H7 (cell line): ENCODE measurements at places on chromosomes 2 and 18. TPM values are rescaled to one million over a fixed set of nuclear protein-coding genes. Genes with fewer than 3 reads are reported as not detected.

DNA sequence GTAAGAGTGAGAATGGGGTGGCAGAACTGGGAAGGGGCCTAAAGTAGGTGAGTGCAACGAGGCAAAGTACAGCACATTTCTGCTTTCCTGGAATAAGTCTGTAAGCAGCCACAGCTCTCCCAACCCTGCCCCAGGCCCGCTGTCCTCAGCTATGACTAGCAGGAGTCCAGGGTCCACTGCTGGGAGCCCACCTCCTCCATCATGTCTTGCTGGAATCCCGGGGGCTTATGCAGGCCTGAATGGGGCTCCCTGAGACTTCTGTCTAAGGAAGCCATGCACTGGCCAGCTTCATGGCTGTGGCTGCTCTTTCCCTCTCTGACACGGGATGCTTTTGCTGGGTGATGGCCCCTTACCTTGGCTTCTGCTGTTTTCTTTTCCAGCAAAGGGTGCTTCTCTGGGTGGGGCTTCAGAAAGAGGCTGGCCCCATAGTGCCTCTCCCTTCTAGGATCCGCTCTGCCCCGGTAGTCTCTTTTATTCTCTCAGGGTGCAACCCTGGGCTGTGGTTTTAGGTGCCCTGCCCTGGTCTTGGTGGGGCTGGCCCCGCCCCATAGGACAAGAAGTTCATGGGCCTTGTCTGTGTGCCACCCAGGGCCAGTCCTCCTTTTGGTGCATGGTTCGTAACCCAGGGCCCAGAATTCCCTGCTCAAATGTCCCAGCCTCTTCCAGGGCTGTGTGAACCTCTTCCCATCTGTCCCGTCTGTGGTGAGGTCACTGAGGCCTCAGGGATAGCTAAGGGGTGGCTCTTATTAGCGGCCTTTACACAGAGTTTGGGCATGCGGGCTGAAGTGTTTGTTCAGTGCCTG is 33.8 kb upstream of the POLE4 start:
- DNase-seq, result no peak

CENPA gene
- total RNA-seq, result 34.0 and 38.2 TPM in 2 replicates

DNA sequence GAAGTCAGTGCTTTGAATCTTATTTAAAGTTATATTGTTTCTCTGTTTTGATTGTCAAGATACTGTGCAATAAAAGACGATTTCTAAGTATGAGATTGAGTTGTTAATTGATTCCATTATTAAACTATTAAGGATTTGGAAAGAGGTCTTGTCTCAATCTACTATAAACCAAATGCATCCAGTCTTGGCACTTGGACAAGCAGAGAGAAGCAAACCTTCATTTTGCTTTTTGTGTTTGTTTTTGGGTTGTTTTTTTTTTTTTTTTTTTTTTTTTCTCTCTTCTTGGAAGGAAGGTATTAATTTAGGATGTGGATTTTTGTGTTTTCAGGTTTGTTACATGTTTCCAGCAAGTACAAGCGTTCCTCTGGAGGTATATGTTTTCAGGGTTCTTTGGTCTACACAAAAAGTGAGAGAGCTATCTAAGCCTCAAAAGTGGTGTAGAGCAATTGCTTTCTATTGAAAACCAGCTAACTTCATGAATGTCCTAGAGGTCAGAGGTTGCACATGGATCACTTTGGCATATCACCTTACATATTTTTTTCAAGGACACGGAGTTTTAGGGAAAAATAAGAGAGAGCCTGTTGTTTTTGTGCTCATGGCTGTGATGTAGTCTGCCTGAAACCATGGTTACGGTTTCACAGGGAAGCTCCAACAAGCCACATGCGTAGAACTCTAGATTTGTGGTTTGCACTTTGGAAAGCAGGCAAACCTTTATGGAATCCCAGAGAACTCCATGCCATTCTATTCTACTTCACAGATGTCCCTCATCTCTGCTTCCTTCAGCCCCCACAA is 1.8 kb downstream of the PRKCE start:
- DNase-seq, result no peak

GRCh38 chr2:15963977-15964670 is 23.8 kb downstream of the MYCN start:
- no peak for DNase-seq

- peak; percentile 87 for DNase-seq
Measured at GRCh38 chr2:96957244-96957643, 29.1 kb downstream of the FAM178B start.

- DNase-seq, result no peak
Measured at GRCh38 chr18:7516266-7517117, 50.6 kb upstream of the PTPRM start.

DNA sequence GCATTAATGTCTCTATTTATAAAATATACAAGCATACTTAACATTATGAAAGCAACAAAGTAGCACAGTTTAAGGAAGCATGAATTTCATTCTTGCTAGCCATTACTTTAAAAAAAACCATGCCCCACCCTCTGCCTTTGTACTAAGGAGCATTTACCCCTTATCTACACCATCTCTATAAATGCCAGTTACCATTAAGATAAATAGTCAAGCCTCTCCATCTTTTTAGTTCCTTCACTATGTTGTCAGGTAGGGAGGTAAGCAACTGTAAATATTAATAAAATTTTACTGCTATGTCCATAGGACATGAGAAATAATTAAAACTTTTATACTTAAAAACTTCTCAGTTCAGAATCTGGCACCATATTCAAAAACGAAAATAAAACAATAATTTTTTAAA is 42.1 kb downstream of the ROCK1 start:
- no peak for DNase-seq

DNA sequence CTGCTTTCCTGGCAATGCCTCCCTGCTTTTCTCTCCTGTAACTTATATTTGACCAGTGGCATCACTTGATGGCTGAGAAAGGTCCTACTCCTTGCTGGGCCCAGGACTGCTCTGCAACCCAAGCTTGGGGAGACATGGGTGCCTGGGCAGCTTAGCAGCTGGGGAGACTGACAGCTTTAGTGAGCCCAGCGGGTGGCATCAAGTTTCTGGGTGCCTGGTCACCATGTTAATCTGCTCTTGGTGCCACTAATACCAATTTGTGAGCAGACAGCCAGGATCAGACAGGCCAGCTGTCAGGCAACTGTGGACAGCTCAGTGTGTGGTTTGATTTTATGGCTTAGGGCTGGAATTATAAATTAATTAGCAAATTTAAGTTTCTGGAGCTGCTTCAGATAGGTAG is 144.8 kb upstream of the GLI2 start:
- no peak for DNase-seq

DNA sequence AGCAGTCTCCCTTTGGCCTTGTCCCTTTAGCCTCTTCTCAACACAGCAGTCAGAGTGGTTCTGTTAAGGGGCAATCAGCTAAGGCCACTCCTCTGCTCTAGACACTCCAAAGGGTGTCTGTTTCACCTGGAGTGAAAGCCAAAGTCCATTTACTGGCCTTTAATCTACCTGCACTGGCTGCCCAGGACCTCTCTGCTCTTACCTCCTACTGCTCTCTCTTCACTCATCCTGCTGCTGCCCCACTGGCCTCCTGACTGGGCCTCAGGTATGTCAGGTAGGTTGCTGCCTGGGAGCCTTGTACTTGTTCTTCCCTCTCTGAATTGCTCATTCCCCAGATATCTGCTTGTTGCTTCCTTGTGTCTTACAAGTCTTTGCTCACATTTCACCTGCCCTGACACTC is 68.2 kb downstream of the PIKFYVE start:
- no peak for DNase-seq

TBR1 gene
- under 0.01 and 0.37 TPM in 2 replicates for total RNA-seq

GRCh38 chr2:211159972-211160371 is 603.6 kb downstream of the CPS1 start:
- DNase-seq, result no peak

DNA sequence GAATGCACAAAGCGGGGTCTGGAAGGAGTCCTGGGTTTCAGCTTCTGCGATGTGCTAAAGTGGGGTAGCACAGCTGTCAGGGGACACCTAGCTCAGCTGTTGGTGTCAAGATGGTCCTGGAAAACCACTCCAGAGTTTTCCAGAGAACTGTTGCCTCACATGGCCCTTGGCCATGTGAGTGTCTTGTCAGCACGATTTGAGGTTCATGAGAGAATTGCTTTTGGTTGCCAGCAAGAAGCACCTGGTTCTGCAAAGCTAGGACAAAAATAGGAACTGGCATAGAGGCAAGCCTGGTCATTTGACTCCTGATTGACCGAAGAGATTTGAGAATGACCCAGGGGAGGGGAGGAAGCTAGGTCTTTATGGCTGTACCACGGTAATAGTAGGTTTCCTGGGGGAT is 50.4 kb upstream of the CTLA4 start:
- DNase-seq, result no peak

GRCh38 chr2:53202063-53202462 is 565.5 kb upstream of the CHAC2 start:
- no peak for DNase-seq

- no peak for DNase-seq
Measured at GRCh38 chr2:22952656-22953225, 432.2 kb upstream of the KLHL29 start.

DNA sequence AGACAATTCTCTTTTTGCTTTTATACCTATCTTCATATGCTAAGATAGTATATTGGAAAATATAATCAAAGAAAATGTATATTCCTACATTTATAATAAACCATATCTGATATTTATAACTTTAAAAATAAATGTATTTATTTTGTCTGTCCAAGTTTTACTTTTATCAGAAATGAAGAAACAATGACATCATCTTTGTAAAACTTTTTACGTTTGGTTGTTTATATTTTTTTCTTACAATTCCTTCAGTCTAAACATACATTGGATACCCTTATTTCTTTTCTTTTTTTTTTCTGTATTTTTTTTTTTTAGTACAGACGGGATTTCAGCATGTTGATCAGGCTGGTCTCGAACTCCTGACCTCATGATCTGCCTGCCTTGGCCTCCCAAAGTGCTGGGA is 1577.0 kb upstream of the SLC39A10 start:
- DNase-seq, result no peak

GRCh38 chr2:233450864-233451575 is 96.7 kb downstream of the DGKD start:
- DNase-seq, result no peak

DNA sequence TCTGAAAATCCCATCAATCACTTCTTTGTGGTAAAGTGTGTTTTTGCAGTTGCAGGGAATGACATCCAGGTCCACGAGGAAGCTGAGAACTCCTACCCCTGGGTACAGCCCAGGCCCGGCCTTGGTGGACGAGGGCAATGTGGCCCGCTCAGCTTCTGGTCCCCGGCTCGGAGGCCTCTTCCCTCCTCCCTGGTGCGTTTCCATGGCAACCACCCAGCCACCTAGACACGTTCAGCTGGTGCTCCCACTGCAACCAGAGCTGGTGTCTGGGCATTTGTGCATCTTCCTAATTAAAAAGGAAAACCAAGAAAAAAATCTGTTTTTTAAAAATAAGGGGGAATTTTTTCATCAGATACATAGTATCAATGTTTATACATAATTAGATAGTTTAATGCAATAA is 603.6 kb upstream of the SALL3 start:
- peak; percentile 76 for DNase-seq

DNA sequence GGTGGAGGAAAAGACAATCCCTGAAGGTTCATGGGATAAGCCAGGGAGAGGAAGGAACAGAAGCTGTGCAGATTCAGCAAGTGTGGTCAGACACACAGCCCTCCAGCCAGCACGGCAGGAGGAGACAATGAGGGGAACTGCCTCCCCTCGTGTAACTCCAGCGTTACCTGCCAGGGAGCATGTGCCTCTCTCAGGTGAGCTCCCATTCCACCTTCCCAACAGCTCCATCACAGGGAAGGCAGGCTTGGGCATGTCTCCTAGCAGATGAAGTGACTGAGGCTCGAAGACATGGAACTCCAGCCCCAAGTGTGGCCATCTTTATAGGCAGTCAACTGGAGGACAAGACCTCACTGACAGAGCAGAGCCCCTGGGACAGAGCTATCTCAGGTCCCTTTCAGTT is 47.4 kb downstream of the ZBTB7C start:
- DNase-seq, result no peak

PLA2R1 gene
- 0.48 and 0.89 TPM in 2 replicates for total RNA-seq

TNFRSF11A gene
- total RNA-seq, result 1.2 and 2.8 TPM in 2 replicates

ATOH8 gene
- total RNA-seq, result 0.33 and 1.1 TPM in 2 replicates

DNA sequence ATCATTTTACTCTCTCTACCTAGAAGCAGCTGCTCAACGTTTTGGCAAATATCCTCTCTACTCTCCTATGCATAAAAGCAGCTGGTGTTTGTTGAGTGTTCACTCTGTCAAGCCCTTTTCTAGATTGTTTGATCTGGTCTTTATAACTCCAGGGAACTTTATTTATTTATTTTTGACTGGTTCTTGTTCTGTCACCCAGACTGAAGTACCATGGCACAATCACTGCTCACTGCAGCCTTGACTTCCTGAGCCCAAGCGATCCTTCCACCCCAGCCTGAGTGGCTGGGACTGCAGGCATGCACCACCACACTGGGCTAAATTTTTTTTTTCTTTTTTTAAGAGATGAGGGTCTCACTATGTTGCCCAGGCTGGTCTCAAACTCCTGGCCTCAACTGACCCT is 12.7 kb downstream of the CATIP start:
- DNase-seq, result no peak

DNA sequence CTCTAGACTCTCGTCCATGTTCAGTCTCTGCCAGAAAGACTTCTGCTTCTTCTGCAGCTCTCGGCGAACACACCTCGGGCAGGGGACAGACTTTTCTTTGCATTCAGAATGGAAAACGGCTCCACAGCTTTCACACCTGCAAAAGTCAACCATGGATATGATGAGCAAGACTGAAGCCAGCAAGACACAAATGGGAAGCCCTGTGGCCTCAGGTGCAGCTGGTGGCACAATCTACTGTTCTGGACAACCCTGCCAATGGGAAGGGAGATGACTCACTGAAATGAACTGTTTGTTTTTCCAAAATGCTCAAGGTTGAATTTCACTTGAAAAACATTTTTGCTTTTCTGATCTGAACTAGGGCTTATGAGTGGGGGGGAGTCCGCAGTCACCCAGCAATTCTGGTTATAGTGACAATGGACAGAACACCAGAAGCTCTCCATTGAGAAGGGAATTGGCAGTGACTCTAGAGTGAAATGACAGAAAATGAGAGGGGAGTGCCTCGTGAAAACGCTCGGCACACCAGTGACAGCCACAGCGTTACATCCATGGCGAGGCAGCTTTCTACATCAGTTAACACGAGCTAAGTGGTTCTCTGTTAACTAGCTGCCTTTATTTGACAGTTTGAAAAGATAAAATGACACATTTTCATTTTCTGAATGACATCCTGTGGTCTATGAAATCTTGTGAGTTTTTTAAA is 58.8 kb upstream of the FZD5 start:
- DNase-seq, result no peak

- no peak for DNase-seq
Measured at GRCh38 chr2:26732446-26732845, 31.6 kb upstream of the SLC35F6 start.

DNA sequence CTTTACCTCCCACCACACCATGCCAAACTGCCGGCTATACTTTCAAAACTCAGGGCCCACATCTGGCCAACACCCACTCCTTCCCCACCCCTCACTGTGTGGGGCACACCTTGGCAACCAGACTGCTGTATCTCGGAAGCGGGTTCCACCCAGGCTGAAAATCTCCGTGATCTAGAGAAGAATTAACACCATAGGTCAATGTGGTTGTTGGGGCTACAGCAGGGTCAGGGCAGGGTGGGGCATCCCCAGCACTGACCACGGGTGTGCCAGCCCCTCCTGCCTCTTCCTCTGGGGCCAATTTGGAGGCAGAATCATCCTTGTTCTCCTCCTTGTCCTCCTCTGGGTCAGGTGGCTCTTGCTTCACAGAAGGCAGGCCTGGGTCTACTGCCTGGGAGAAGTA is 6.3 kb upstream of the CFAP53 start:
- DNase-seq, result no peak
